Testis (tissue), 5 donors: ENCODE measurements at places on chromosomes 1 and 21. TPM values are rescaled to one million over a fixed set of nuclear protein-coding genes. Genes with fewer than 3 reads are reported as not detected.

DNA sequence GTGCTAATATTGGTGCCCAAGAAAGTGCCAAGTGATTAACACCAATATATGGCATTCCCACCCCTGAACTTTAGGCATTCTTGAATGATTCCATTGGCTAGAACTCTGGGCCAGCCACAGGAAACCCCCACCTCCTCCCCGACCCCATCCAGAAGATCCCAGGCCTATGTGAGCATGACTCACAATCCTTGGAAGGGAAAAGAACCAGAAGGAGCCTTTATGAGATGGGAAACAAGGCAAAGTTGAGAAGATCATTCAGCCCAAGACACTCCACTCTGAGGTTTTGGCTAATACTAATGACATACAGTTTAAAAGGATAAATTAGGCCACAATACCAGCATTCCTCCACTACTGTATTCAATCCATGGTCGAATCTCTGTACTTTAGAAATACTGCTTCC lies 21.8 kb downstream of the ELK4 start:
- no peak overlapping the region for H3K27ac ChIP-seq
- no peak for DNase-seq
- H3K36me3 ChIP-seq, result no peaks in the 10 kb centered on the region
- H3K27me3 ChIP-seq, result no peaks in the 10 kb centered on the region
- H3K4me3 ChIP-seq, result no peak overlapping the region

Gene NUF2
- 21.3 TPM for total RNA-seq

GRCh38 chr1:204172404-204173029 lies 6.4 kb upstream of the REN start:
- no peak overlapping the region for H3K4me3 ChIP-seq
- no peak for DNase-seq

Gene FAM151A
- 0.94 TPM for total RNA-seq

DNA sequence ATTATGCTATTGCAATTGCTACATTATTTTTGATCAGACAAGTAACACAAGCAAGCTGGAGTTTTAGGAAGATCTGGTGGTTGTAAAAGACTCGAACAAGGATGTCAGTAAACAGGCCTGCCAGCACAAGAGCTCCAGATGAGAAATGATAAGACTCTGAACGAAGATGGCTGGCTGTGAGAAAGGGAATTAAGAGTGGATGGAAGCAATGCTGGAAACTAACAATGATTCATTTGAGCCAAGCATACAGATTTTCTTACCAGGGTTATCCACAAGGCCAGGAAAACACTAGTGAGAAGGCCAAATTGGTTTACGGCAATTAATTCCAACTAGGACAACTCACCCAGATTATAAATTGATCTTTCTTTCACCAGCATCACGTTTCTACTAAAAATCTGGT lies 54.2 kb downstream of the NRIP1 start:
- no peaks in the 10 kb centered on the region for H3K36me3 ChIP-seq
- H3K27me3 ChIP-seq, result no peaks in the 10 kb centered on the region
- H3K4me3 ChIP-seq, result no peak overlapping the region
- no peak overlapping the region for H3K27ac ChIP-seq
- peaks cover 13% of the 10 kb centered on the region for H3K4me1 ChIP-seq

DNA sequence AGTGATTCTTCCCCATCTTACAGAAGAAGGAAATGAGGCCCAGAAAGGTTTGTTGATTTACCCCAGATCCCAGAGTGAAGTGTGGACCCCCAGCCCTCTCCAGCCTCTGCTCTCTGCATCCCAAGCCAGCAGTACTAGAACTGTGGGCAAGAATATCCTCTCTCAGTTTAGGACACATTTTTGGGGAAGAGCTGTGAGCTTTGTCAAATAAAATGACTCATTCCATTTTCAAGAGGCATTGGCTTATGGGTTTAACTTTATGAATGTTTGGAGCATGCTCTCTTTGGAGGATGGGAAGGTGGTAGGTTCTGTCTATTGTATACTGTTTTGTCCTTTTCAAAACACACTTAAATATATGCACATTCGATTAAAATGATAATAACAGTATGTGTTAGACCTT lies 70.6 kb upstream of the CNTN2 start:
- no peak for DNase-seq
- H3K4me3 ChIP-seq, result no peak overlapping the region
- no peaks in the 10 kb centered on the region for H3K27me3 ChIP-seq
- no peaks in the 10 kb centered on the region for H3K4me1 ChIP-seq
- no peaks in the 10 kb centered on the region for H3K36me3 ChIP-seq

Gene AGMAT
- total RNA-seq, result 0.99 TPM

GRCh38 chr1:176177764-176178163 lies 29.3 kb downstream of the COP1 start:
- H3K4me3 ChIP-seq, result no peak overlapping the region
- no peak for DNase-seq
- H3K27ac ChIP-seq, result no peak overlapping the region
- H3K27me3 ChIP-seq, result no peaks in the 10 kb centered on the region
- H3K36me3 ChIP-seq, result no peaks in the 10 kb centered on the region

DNA sequence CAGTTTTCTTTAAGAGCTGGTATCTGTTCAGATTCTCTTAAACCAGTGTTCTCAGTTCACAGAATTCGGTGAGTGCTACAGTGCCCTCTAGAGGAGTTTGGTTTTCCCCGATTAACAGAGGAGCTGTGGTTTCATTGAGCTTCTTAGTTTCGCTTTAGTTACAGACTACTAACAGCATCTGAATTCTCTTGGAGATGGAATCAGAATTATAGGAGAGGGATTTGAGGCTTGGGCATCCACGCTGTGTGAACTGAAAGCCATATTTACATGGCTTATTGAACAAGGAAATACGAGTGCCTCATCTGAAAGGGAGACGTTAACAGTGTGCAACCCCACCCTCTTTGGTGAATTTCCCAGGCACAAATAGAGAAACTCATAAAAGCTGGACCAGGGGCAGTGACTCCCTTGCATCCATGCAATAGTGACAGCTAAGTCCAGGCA lies 202.0 kb downstream of the USH2A start:
- H3K27me3 ChIP-seq, result no peaks in the 10 kb centered on the region
- H3K4me1 ChIP-seq, result peaks cover 3% of the 10 kb centered on the region
- DNase-seq, result peak; percentile 66
- H3K27ac ChIP-seq, result no peak overlapping the region
